ENCODE measurements at places on chromosomes 4 and X.

DNA sequence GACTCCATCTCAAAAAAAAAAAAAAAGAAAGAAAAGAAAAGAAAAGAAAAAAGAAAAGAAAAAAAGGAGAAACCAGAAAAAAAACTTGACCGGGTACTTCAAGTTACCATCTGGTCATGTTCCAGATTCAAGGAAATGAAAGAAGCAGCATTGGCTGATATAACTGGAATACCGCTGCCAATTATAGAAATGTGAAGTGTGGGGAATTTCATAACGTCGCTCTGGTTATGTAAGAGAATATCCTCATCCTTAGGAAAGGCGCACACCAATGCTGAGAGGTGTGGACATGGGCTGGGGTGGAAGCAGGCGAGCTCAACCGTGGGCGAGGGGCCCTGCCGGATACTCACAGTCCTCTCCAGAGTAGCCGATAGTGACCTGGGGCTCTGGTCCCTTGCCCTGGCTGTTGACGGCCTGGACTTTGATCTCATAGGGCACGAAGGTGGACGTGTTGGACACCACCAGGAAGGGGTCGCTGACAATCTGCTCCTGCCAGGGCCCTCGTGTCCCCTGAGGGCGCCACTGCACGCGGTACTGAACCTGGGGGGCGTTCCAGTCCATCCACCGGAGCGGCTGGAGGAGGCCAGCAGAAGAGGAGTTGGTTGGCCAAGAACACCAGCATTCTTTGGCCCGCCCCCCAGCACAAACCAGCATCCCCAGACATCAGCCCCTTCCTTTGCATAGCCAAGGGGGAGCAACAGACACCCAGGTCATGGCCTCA lies 19.5 kb downstream of the L1CAM start:
- DNase-seq = no peak

GRCh38 chr4:102809190-102809589 lies 18.2 kb downstream of the UBE2D3 start:
- no peak for DNase-seq

DNA sequence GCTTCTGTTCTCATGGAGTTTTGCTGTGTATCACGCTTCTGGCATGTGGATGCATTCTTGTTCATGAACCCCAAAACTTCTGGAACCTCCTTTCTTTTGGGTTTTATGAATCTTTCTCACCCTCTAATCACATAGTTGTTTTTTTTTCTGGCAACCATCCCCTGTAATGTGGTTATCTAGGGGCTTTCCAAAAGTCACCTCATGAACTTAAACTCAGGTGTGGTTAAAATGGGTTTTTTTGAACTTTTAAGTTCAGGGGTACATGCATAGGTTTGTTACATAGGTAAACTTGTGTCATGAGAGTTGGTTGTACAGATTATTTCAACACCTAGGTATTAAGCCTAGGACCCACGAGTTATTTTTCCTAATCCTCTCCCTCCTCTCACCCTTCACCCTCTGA lies 1099.4 kb upstream of the SLIT2 start:
- DNase-seq = no peak

- DNase-seq = no peak
Measured at GRCh38 chr4:185204238-185204910, 574 bp upstream of the CFAP97 start.

DNA sequence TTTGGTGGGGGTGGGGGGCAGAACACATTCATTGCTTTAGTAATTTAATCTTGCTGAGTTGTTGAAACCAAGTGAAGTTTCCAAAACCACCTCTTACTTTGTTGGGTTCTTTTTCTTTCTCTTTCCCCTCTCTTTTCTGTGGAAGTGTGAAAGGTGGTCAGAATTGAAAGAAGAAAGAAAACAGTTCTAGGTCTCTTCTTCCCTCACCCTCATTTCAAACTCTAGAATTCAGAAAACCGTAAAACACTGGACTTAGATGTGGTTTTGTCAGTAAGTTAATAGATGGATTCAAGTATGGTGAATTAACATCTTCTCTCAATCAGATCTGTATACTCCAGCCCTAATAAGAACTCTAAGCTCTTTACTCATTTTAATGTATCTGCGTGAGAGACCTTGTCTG lies 23.7 kb downstream of the PLP1 start:
- no peak for DNase-seq

- no peak for DNase-seq
Measured at GRCh38 chrX:79117078-79117477, 27.4 kb upstream of the GPR174 start.

DNA sequence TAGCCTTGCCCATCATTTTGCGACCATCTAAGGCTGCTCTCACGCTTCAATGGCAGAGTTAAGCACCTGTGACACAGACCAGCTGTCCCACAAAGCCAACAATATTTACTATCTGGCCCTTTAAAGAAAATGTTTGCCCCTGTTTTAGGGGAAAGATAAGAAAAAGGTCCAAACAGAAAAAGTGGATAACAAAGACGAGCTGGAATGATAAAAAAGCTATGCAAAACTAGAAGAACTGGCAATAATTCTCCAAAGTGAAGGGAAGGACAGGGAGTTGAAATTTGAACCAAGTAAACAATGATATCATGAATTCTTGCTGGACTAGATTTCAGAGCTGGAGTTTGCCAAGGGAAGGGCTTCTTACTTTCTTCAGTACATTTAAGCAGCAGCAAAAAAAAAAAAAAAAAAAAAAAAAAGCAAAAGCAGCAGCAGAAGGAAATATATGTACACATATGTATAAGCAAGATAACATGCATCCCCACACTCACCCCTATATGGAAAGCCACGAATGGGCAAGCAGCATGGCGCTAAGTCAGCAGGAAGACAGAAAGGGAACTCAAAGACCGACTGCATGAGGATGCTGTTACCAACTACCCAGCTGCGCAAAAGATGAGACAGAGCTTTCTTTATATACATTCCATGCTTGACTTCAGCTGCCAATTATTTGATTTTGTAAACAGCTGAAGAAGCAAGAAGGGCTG lies 12.5 kb downstream of the TRAPPC2 start:
- DNase-seq = no peak

- no peak for DNase-seq
Measured at GRCh38 chr4:147597561-147597960, 19.6 kb upstream of the TMEM184C start.

DNA sequence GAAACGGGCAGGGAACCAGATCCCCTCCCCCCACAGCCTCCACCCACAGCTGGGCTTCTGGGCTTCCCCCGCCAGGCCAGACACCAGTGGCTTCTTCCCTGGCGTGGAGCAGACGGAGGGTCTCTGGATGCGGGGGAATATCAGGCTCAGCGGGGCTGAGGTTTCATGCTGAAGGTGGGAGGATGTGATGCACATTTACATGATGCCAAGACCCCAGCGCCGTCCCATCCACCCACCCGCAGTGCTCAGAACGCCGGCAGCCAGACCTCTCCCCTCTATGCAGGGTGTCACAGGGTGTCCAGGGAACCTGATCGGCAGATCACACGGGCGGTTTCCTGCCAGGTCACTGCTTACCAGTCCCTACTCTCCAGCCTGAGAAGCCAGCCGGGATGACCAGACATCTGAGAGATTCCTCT lies 12.8 kb upstream of the TNIP2 start:
- no peak for DNase-seq

Data from iPS DF 19.7 (cell line).